ENCODE measurements at places on chromosomes 16 and 17.
A peak's percentile ranks its signal among the peaks of the same experiment; 100 is the strongest.

GRCh38 chr17:81044764-81045589 lies 10.0 kb downstream of the BAIAP2 start:
- no peak for DNase-seq

DNA sequence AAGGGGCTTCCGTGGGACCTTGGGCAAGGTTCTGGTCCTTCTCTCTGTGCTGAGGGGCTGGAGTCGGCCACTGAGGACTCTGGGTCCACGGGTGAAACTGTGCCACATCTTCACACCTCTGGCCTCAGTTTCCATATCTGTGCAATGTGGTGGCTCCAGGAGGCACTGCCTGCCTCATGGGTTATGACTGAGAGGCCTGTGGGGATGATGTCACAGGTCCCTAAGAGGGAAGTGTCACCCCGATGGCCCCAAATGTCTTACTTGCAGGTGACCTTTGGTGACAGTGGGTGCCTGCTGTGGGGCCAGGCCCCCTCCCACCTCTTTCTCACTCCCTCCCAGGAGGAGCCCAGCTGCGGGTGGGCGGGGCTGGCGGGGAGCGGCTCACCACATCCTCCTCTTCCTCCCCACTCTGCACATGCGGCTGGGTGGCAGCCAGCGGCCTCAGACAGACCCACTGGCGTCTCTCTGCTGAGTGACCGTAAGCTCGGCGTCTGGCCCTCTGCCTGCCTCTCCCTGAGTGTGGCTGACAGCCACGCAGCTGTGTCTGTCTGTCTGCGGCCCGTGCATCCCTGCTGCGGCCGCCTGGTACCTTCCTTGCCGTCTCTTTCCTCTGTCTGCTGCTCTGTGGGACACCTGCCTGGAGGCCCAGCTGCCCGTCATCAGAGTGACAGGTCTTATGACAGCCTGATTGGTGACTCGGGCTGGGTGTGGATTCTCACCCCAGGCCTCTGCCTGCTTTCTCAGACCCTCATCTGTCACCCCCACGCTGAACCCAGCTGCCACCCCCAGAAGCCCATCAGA lies at the start of gene IL21R:
IL21R (plus strand) TSS at position 407 of the 801 bp plus-strand sequence. CDS start 27,898 bp downstream, outside the sequence.
- peak; percentile 91 for DNase-seq

- no peak for DNase-seq
Measured at GRCh38 chr16:35752012-35752772, 2292.8 kb downstream of the TP53TG3F start.

DNA sequence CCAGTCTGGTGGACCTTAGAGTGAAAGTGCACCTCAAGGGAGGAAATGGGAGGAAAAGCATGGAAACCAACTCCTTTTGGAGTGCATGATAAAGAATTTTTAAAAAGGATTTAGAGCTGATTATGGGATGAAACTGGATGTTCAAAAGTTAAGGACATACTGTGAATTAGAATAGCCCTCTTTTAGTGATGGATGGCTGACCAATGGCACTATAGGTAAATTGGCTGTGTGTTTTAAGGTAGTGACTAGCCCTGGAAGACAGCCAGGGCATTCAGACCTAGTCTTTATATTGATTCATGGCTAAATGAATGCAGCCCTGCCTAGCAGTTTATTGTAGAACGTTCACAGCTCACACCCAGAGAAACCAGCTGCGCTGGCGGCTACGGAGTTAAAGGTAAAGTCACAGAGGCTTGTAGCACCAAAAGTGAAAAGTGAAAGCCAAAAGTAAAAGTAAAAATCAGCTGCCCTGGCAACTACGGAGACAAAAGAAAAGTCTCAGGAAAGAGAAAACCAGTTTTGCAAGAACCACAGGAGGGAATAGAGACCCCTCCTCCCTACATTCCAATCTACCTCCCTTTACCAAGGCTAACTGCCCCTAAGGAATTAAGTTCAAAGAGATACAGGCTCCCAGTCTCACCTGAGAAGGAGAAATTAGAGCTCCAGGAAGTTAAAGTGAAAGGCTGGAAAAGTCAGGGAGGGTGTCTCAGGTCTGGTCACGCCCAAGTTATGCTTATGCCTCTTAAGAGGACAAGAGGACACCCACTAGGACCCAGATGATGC lies 21.8 kb downstream of the ACSM1 start:
- peak; percentile 24 for DNase-seq

DNA sequence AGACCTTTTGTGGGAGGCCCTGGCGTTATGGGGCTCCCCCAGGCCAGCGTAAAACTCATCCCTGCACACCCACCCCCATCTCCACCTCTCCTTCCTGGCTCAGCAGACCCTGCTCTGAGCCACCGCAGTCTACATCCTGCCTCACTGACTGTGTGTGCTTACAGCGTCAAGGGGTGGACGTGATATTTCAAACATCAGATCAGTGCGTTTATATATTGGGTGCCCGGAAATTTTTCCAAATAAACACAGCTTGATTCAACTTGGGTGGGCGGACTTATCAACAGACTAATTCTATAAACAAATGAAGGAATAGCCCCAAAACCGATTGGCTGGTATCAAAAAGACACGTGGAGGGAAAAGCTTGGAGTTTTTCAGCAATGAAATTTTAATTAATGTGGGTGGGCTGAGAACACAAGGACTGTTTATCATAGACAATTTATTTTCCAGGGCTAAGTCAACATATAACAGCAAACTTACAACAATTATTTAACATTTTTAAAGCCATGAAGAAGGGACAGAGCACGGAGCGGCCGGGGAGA lies at the start of gene FOXL1:
FOXL1 (plus strand) TSS at position 489 of the 539 bp plus-strand sequence. CDS start 175 bp downstream, outside the sequence.
- DNase-seq: no peak

- peak; percentile 41 for DNase-seq
Measured at GRCh38 chr16:79372503-79373184, 227.9 kb downstream of the MAF start.

DNA sequence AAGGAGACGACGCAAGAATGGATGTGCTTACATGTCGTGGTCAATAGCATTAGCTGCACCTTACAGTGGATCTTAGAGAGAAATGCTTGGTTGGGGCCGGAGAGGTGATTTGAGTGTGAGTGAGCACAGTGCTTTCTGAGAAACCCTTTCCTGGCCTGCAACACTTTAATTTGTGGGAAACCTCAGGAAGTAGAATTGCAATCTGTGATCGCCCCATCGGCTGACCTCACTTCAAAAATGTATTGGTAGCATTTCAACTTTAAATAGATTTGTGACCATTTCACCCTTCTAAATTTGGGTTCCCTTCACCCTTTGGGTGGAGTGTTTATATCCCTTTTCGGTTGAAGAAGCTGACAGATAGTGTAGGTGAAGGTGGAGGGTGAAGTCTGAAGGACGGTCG lies 13.2 kb downstream of the PRKCB start:
- no peak for DNase-seq

DNA sequence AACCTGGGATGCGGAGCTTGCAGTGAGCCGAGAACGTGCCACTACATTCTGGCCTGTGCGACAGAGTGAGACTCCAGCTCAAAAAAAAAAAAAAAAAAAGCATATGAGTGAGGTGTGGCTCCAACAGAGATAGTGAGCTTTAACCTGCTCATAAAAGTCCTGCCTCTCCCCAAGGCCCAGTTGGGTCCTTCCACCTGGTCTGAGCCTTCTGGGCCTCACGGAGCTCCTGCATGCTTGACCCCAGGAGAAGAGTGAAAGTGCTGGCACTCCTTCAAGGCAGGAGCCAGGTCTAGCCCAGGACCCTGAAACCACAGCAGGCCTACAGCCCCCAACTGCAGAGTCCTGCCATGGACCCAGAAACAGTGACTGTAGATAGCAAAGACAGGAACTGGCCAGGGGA lies 17.7 kb downstream of the HSD11B2 start:
- DNase-seq: no peak

GRCh38 chr17:55531053-55531728 lies 19.9 kb upstream of the SMIM36 start:
- DNase-seq: no peak

- no peak for DNase-seq
Measured at GRCh38 chr17:43200127-43200526, 11.5 kb upstream of the TMEM106A start.

DNA sequence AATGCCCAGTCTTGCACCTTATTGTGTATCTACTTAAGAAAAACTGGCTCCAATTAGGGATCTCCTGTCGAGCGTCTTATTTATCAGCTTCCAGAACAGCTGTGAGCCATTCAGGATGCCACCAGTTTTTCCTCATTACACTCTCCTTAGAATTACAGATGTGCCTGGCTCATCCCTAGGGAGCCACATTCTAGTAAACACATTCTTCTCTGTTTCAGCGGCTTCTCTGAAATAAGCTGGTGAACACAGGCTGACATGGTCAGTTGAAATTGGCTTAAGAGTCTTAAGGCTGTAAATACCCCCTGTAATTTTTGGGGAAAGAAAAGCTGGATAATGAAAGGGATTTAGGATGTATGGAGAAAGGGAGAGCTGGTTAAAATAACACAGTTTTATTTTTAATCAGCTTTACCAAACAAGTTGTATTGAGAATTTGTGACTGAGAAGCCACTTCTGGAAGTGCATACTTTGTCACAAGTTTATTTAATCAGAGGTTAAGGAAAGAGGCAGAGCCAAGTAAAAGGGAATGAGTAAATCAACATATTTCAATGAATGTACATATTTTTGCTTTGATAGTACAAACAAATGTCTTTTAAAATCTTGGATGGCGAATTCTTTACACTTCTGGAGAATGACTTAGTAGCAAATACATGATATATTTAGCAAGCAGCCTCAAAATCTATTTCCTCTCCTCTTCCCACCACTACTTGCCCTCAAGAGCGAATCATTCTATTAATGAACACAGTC lies 562.0 kb upstream of the GOT2 start:
- no peak for DNase-seq

DNA sequence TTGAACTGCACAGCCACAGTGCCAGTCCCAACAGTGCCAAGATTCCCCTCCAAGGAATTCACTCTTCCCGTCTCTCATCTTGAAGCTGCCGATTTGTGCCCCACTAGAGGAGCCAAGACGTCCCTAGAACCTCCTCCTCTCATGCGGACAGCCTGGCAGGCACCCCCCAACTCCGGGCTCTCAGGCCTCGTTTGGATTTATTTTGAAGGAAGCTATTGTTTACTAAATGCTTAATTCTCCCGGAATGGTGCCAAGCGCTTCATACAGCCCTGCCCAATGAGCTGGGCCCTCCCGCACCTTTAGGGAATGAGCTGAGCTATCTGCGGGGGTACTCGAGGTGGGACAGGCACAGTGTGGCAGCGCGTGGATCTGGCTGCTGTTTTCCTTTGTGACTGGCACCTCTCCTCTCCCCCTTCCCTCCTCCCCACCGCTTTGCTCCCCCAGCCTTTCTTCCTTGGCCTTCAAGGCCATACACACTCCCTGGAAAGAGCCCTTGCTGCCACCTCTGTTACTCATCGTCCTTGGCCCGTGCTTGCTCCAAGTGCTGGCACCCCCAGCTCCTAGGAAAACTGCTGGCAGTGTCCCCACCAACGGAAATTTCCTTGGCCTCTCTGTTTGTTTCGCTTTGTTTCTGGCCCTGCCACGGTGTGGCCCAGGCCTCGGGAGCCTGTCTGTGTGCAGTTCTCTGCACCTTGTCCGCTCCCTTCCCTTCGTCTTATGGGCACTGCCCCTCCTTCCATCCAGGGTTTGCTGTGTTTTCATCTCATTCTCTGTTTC lies 49.9 kb upstream of the CDR2 start:
- DNase-seq: no peak

GRCh38 chr17:77466140-77466539 lies 325.4 kb downstream of the SEC14L1 start:
- no peak for DNase-seq

DNA sequence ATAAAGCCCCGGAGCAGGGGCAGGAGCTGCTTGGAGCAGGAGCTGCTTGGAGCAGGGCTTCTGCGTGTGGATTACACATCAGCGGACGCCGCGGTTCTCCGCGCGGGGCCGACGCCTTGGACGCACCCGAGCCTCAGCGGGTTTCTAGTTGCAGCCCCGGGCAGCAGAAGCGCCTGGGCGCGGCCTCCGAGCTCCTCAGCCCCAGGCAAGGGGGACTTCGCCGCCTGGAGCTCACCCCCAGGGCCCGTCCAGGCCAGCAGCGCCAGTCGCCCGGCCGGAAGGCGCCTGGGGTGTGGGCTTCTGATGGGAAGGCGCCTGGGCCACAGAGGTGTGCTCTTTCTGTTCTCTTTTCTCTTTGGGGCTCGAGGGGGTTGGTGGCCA lies 6.3 kb downstream of the FOXF1 start:
- no peak for DNase-seq

DNA sequence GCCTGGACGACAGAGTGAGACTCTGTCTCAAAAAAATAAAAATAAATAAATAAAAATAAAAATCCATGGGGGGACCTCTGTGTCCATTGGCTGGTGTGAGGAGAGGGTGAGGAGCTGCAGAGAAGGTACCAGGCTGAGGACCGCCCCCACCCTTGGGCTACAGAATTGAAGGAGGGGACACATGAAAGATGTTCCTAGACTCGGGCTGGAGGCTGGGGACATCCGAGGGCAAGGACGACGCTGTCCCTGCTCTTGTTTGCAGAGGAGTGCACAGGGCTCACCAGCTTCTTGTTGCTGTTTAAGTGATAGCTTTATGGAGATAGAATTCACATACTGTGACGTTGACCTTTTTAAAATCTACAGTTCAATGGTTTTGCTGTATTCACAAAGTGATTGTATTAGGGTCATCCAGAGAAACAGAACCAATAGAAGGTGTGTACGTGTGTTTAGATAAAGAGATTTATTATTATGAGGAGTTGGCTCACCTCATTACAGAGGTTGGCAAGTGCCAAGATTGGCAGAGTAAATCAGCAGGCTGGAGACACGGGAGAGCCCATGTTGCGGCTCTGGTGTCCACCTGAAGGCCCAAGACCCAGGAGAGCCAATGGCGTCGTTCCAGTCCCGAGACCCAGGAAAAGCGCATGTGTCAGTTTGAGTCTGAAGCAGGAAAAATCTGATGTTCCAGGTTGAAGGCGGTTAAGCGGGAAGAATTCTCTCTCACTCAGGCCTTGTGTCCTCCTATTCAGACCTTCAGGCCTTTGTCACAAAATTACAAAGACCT lies 320.7 kb downstream of the SEC14L1 start:
- DNase-seq: no peak
